ENCODE measurements at places on chromosomes 5 and 9.

DNA sequence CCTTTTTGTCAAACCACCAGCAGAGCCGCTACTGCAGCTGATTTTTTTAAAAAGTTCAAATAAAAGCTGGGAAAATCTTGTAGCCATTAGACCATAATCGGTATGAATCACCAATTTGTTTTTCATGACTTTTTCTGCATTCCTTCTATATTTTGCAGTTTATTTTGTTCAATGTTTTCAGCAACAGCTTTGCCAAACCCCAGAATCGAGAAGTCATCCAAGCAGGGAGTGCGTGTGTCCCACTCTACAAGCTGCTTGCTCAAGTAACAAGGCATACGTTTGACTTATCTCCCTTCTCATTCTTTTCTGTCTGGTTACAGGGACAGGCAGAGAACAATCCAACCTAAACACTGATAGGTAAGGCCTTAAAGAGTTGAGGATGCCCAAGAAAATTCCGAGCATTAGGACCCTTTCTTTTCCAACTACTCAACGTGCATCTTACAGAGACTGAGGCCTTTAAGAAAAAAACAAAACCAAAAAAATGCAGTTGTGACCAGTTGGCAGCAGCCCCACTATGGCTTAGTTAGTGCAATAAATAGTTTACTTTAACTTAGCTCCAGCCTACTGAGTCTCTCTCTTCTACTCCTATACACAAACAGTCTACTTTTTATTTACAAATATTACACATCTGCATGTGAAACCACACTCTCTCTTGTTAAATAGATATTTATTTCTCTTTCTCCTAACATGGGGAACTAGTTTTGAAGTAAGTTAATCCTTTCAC is 134.7 kb upstream of the SLIT3 start:
- DNase-seq: no peak

- DNase-seq: no peak
These were observed 6.4 kb downstream of the NDUFS6 start for GRCh38 chr5:1807451-1808185.

DNA sequence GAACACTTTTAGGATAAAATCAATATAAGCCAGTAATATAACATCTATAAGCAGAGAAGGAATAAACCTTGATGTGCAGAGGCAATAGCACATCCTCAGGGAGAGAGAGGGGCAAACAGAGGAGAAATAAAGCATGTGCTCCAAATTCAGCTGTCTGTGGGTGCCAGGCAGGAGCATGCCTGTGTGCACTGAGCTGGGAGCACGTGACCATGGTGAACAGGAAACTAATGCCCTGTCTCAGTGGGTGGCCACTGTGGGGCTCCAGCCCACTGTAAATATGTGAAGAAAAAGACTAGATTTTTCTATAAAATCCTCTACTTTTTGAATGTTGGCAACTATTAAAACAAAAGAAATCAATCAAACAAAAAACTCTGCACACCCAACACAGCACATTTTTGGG is 55.3 kb downstream of the FYB1 start:
- DNase-seq: no peak

DNA sequence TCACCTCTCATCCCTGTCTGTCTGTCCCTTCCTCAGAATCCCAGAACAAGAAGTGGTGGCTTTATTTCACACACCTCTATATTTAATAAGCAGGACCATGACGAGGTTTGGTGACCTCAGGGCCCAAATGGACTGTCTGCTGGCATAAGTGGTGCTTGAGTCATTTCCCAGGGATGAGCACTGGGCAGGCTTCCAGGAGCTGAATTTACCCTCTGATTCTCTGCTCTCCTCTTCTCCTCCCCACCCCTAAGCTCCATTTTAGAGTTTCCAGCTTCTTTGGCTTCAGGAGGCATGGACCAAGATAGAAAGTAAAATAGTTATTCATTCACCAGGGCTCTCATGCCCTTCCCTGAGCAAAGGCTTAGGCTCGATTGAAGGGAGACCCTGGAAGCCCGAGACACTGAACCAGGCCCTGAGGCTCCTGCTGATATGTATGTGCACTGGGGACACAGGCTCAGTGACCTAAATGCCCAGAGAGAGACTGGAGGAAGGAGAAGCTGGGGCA is 69.1 kb downstream of the PPARGC1B start:
- no peak for DNase-seq

DNA sequence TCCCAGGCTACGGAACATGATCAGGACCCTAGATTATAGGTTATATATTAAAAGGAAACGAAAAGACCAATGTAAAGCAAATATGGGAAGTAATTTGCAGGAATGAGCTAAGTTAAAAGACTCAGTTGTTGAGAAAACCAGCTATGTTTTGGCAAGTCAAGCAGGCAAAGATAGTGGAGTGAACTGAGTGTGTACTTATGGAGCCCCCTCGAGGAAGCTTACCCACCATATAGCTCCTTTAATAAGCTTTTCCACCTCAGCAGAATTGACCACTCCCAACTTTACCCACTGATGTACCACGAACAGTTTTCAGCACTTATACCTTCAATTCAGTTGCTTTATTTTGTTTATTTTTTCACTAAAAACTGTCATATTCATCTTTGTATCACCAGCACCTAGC is 57.3 kb upstream of the PJA2 start:
- no peak for DNase-seq

GRCh38 chr5:138503487-138504270 is 38.4 kb downstream of the EGR1 start:
- DNase-seq: no peak

DNA sequence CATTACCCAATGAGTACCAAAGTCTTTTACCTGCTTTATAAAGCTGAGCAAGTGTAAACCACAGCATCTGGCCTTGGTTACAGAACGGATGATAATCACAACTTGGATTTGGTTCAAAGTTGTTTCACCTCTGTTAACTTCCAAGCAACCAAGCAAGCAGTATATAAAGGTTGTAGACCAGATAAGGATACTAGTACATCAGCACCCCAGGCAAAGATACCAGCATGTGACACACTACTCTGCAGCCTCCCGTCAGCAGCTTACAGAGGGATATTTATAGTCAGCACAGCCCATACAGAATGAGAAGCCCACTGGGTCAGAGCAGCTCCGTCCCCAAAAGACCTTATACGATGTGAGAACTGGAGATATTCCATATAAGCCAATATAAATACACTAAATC is 193.3 kb downstream of the SMARCA2 start:
- no peak for DNase-seq

- DNase-seq: no peak
These were observed 197.9 kb upstream of the ADAMTS16 start for GRCh38 chr5:4941957-4942830.

DNA sequence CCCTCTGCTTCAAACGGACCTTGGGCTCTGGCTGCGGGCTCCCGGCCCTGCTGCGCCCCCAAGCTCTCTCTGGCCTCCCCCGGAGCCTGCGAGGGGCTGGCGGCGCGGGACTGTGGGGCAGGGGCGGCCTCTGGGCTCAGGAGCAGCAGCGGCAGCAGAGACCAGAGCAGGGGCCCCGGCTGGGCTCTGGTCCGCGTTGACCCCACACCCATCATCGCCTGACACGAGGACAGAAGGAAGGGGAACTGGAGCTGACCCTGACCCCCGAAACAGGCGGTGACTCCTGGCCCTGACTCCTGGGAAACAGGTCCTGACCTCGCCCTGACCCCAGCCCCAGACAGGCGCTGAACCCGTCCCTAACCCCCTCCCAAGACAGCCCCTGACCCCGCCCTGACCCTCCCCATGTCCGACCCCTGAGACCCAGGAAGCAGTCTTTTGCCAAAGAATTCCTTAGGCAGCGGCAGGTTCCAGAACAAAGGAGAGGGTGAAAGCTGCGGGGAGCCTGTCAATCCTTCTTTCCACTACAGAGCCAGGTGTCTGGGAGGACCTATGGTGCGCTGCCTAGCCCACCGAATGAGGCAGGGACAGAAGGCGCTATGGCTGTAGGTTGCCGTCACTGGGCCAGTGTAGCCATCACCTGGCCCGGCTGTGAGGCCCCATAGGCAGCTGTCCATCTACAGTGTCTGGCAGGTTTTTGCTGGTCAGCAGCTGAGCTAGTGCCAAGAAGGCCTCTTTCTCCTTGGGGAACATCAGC is 74.7 kb upstream of the SPTLC1 start:
- no peak for DNase-seq

DNA sequence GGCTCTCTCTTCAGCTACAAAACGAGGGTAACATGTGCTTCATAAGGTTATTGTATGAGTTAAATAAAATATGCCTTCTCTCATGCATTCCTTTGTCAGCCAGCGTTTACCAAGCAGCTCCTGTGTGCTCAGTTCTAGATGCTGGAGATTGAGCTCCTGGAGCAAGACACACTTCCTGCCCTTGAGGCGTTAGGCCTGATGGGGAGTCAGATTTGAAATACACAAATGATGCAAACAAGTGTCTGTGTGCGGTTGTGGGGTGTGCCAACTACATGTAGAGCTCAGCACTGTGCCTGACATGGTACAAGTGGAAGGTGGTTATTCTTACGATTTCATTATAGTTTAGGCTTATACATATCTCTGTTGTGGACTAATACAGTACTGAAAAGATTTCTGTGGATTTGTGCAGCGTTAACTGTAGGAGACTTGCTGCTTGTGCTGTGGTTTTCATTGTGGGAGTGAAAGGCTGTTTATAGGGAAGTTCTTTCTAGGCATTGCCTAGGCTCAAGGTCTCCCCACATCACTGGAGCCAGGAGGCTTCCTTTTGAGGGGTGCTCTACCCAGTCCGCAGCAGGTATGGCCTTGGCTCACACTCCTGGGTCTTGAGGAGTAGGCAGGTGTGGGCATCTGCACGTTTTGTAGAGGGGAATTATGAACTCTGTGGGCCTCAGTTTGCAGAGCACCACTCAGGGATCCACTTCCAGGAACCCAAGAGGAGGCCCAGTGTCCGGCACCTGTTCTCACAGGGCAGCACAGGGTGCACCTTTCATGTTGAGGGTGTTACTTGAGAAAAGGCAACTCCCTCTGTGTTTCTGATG is 39.8 kb upstream of the ANGPTL2 start:
- no peak for DNase-seq

DNA sequence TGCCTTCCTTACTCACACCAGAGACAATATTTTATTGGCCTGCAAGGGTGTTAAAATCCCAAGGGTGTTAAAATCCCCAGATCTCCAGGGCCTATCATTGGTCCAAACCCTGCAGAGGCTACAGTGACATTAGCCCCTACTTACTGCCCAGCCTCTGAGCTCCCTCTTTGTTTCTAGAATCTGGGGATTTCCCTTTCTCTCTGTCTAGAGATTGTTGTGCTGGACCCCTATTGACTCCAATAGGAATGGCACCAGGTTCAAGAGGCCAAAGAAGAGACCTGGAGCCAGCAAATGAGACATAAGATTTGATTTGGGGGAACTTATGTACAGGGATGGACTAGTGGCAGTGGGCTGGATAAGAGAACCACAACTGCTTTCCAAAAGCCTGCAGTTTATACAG is 53.3 kb upstream of the ZBED3 start:
- no peak for DNase-seq

DNA sequence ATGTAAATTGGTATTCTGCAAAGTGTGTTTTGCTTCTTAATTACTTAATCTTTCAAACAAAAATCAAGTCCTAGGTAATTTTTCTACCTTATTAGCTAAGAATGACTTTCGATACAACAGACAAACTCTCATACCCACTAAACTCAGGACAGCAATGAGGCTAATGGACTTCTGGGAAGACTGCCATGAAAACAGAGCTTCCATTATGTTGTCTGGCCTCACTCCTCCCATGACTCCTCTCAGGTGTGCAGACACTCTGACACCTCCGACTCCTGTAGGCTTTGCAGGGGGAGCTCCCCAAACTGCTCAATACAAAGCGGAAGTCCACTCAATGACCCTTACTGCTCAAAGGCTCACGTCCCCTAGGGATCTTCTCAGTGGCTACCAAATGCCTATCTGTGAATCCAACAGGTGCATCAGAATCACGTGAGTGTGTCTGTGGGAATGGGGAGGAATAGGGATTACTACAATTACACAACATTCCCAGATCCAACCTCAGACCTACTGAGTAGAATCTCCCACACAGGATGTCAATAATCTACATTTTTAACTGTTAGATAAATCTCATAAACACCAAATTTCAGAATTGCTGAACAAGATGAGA is 289.9 kb downstream of the RAB3C start:
- no peak for DNase-seq

DNA sequence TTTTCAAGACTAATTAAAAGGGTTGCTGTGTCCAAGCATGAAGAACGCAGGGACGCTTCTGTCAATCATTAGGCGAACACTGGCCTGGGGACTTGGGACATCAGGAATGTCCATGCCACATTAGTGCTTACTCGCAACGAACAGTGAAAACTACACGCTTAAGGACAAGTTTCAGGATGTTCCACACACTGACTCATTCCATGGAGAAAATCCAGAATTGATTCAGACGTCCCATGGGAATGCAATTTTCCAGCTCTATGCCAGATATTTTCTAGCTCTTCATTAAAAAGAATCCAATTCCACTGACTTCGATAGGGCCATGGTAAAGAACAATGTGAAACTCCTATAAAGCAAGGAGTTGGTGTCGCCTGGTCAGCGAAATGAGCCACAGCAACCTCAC is 98.2 kb downstream of the CAMSAP1 start:
- no peak for DNase-seq

- DNase-seq: no peak
These were observed 6.2 kb upstream of the SPINK4 start for GRCh38 chr9:33233626-33234342.

DNA sequence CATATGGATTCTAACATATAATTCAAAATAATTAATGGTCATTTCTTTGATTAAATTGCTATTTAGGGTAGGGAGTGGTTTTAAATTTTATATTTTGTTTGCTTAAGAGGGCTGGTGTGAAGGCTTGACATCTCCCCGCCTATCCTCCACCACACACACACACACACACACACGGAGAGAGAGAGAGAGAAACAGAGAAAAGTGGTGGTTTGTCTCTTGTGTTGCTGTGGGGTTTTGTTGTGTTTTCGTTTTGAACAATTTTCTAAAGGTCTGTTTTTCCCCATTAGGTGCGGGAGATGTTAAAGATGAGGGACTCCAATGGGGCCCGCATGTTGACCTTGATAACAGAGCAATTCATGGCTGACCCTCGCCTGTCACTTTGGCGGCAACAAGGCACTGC is 161.9 kb downstream of the ZSWIM6 start:
- DNase-seq: no peak

GRCh38 chr5:75142566-75143136 is 90.3 kb upstream of the GCNT4 start:
- DNase-seq: no peak

- no peak for DNase-seq
These were observed 187.5 kb upstream of the RORB start for GRCh38 chr9:74309654-74310053.

- DNase-seq: no peak
These were observed 377.7 kb downstream of the PIK3R1 start for GRCh38 chr5:68593211-68593671.

GRCh38 chr9:91803151-91803940 is 146.7 kb downstream of the ROR2 start:
- DNase-seq: no peak

- DNase-seq: no peak
These were observed 298.1 kb upstream of the PANK3 start for GRCh38 chr5:168877132-168877892.

DNA sequence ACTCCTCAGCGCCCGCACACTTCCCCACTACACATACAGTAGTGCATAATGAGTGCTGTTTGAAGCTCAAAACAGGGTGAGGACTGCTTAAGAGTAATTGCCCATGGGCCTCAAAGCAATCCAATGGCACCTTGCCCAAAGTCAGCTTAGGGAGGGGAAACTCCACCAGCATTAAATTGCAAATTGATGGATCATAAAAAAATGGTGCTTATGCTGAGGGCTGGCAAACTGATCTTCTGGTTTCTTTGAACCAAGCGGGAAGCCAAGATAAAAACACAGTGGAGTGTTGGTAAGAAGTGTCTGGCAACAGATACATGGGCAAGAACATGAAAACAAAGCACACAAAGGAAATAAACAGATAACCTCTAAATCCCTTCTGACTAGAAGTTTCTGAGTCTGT is 28.0 kb downstream of the TLE1 start:
- DNase-seq: no peak

- no peak for DNase-seq
These were observed 384.2 kb downstream of the DTWD2 start for GRCh38 chr5:118604106-118604505.

All from stimulated activated CD4-positive, alpha-beta T cell treated with anti-CD3 and anti-CD28 coated beads, Interleukin-15, amount 100 ng/mL, for 48 hours (primary cell).